ENCODE measurements at places on chromosomes 3 and 15.

- no peak for DNase-seq
These were observed 72.7 kb upstream of the DCLK3 start for GRCh38 chr3:36837089-36837488.

DNA sequence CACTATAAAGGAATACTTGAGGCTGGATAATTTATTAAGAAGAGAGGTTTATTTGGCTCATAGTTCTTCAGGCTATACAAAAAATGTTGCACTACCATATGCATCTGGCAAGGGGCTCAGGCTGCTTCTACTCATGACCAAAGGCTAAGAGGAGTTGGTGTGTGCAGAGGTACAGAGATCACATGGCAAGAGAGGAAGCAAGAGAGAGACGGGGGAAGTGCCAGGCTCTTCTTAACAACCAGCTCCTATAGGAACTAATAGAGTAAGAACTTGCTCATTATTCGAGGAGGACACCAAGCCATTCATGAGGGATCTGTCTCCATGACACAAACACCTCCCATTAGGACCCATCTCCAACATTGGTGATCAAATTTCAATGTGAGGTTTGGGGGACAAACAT lies 6.0 kb upstream of the FNDC3B start:
- no peak for DNase-seq

DNA sequence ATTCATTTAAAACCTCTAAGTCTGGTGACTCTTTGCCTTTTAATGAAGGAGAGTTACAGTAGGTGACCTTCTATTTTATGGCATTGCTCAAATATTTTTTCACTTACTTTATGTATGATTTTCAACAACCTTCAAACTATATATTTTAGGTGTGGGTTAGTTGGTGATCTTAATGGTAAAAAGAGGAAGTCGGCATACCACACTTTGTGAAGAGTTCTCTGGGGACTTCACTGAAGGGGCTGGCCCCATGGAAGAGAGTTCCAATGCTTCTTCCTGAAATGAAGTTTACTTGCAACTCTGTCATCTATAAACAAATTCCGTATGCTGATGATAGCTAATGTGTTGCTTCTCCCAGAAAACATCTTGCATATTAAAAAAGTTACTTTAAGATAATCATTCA lies 647.0 kb upstream of the SGO1 start:
- no peak for DNase-seq

GRCh38 chr15:38349251-38349650 lies 96.6 kb downstream of the SPRED1 start:
- no peak for DNase-seq

DNA sequence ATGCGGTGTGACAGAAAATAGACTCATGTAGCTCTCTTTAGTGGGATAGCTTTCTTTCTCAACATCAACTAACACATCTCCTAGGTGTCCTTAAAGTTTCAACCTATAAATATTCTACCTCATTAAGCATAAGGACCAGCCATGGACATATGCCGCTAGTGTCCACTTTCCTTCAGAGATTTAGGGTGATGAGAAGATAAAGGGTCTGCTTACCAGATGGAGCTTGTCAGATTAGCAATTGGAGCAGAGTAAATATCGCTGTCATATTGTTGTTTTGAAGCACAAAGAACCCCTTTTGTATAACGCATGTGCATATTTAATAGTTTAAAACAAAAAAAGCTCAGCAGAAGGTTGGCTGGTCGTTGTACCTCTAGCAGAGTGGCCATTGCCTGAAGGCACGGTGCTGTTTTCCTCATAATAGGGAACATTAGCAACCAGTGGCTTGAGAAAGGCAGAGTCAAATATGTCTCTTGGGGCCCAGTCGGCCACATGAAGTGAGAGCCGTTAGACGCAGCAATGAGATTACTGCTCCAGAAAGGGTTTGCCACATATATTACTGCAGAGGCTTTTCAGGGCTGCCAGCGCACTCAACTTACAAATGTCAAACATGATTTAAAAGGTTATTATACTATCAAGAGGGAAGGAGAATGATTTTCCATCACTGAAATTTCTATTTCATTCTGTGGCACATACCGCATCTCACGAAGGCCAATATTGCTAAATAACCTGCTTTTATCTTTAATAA lies 264.2 kb downstream of the ROBO2 start:
- DNase-seq = no peak

- no peak for DNase-seq
These were observed 243.5 kb upstream of the SEMA6D start for GRCh38 chr15:47473832-47474231.

GRCh38 chr3:141401573-141402475 lies 33.5 kb downstream of the ZBTB38 start:
- peak; percentile 55 for DNase-seq

DNA sequence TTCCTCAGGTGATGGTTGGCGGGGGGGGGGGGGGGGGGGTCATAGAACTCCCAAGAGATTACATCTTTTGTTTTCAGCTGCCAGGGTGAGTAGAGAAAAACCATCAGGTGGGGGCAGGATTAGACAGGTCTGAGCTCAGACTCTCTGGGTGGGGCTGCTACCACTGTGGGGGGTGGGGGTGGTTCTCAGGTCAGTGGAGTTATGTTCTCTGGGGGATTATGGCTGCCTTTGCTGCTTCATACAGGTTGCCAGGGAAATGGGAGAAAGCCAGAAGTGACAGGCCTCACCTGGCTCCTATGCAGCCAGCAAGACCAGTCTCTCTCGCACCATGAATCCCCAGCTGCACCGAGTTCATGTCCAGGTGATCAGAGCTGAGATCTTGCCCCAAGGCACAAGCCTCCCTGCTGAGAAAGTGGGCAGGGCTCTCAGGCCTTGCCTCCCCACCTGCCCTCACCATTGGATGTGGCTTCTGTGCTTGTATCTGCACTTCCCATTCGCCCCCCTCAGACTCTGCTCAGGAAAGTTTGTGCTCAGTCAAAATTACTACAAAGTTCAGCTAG lies 828.1 kb downstream of the MCTP2 start:
- no peak for DNase-seq

DNA sequence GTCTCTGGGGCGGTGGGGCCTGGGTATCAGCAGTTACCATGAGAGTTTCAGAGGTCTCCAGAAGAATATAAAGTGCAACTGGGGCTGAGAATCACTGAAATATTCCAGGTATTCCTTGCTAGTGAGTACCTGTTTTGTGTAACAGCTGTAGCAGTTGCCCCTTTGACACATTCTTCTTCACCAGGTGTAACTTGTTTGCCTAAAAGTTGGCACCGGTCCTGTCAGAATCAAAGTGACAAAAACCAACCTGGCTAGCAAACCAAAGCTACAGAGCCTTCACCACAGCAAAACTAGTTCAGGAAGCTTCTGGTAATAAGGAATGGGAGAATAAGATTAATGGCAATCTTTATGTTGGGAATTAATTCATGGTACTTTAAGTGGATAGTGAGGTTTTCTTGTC lies 296.0 kb downstream of the NAALADL2 start:
- no peak for DNase-seq

- DNase-seq = no peak
These were observed 18.1 kb downstream of the METTL6 start for GRCh38 chr3:15409239-15409638.

DNA sequence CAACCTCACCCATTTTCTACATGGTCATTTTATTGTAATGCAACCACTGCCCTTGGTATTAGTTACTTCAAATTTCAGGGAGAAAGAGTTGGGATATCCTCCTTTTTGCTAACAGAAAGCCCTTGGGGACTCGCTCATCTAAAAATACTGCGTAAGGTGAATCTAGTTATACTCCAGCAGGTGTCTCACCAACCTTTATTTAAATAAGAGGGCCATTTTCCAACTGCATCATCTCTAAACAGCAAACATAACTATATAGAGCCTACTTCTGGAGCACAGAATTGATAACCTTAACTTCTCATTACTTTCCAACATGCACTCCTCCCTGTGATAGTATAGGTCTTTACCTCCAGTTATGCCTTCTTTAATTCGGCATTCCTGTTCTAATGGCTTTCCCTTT lies 77.5 kb downstream of the TBL1XR1 start:
- DNase-seq = no peak

DNA sequence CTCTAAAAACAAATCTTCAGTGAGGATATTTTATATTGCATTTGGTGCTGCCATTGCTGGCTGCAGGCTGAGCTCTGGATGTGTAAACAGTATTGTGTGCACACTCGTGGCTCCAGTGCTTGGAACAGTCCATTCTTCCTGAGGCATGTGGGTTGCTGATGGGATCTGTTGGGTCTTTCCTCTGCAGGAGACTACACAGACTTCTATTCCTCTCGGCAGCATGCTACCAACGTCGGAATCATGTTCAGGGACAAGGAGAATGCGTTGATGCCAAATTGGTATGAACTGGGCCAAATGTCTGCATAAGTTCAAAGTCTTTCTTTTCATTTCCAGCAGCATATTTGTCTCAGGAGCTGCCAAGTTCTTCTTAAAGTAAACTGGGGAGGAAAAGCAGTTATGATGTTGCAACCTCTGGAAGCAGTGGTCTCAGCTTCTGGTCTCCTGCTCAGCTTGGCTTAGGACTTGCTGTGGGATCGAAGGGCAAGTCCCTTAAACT lies 9.3 kb downstream of the FAH start:
- DNase-seq = no peak

- DNase-seq = no peak
These were observed 1.3 kb upstream of the ETV5 start for GRCh38 chr3:186109897-186110803.

- DNase-seq = no peak
These were observed 2.9 kb downstream of the PIAS1 start for GRCh38 chr15:68057034-68057433.

DNA sequence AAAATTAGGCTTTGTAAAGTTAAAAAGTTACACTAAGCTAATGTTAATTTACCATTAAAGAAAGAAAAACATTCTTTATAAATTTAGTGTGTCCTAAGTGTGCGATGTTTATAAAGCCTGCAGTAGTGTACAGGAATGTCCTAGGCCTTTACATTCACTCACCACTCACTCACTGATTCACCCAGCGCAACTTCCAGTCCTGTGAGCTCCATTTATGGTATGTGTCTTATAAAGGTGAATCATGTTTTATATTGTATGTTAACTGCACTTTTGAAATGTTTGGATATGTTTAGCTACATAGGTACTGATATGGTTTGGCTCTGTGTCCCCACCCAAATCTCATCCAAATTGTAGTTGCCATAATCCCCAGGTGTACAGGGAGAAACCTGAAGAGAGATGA lies 549.7 kb upstream of the EPHA6 start:
- no peak for DNase-seq

- no peak for DNase-seq
These were observed 14.3 kb downstream of the DUOX2 start for GRCh38 chr15:45099549-45100165.

- no peak for DNase-seq
These were observed 73.3 kb upstream of the AKAP13 start for GRCh38 chr15:85306946-85307686.

GRCh38 chr15:44340410-44340809 lies 51.9 kb downstream of the GOLM2 start:
- no peak for DNase-seq

- DNase-seq = no peak
These were observed 21.7 kb downstream of the SH3BP5 start for GRCh38 chr3:15310491-15311370.

- no peak for DNase-seq
These were observed 12.4 kb downstream of the SLCO3A1 start for GRCh38 chr15:91865950-91866349.

DNA sequence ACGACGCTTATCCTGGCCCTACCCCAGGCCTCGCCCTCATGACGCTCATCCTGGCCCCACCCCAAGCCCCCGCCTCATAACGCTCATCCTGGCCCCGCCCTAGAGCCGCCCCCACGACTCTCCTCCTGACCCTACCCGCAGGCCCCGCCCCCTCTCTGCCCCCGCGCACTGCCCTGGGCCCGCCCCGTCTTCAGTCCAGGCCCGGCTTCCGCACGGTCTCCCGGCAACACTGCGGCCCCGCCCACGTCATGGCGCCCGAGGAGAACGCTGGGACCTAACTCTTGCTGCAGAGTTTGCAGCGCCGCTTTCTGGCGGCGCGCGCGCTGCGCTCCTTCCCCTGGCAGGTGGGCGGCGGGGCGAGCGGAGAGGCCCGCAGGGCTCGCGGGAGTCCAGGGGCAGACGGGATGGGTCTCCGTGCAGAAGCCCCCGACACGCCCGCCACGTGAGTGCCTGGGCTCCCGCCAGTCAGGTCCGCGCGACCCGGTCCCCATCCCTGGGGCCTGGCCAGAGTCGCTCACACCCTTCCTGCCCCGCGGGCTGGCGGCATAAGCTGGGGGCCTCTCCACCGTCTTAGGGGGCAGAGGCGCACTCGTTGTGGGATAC lies 52.5 kb upstream of the ROPN1B start:
- peak; percentile 75 for DNase-seq

- DNase-seq = no peak
These were observed 124.5 kb upstream of the TBL1XR1 start for GRCh38 chr3:177321819-177322218.

DNA sequence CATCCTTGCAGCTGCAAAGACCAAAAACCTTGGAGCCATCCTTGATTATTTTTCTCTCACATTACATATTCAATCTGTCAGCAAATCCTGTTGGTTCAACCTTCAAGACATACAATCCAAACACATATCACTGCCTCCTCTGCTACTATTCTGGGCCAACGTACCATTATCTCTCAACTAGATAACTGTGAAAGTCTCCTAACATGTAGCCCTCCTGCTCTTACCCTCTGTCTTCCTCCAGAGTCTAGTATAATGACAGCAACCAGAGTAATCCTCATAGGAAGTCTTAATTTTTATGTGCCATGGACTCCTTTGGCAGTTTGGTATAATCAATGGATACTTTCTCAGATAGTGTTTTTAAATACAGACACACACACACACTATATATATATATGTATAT lies 27.6 kb downstream of the KPNA4 start:
- no peak for DNase-seq

- no peak for DNase-seq
These were observed 118.2 kb downstream of the ECT2 start for GRCh38 chr3:172868582-172869200.

DNA sequence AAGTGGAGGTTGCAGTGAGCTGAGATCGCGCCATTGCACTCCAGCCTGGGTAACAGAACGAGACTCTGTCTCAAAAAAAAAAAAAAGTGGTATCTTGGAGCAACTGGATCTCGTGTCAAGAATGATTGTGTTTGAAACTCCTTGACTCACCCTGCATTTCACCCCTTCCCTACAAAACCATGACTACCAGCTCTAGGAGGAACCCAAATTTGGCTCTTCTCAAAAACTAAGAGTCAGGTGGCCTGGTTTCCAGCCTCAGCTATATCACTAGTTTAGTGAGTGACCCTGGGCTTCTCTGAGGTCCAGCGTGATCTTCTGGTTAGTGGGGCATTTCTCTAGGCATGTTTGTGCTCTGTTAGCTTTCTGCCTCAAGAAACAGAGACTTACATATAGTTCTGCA lies 222.1 kb downstream of the FAM43A start:
- DNase-seq = no peak

GRCh38 chr3:38586546-38587520 lies 62.7 kb downstream of the SCN5A start:
- no peak for DNase-seq

GRCh38 chr15:101411085-101411484 lies 78.4 kb downstream of the PCSK6 start:
- DNase-seq = no peak

- no peak for DNase-seq
These were observed 19.3 kb downstream of the MUC13 start for GRCh38 chr3:124915254-124915653.

GRCh38 chr15:69869291-69869690 lies 228.4 kb downstream of the TLE3 start:
- no peak for DNase-seq

All from GM19239 (cell line).